CD4-positive, alpha-beta memory T cell (primary cell): ENCODE measurements at places on chromosomes 2 and 18. TPM values are rescaled to one million over a fixed set of nuclear protein-coding genes. Genes with fewer than 3 reads are reported as not detected.

Gene TMEFF2
- not detected for total RNA-seq

Gene TET3
- total RNA-seq = 18.2 TPM

Gene GAREM1
- 0.28 TPM for total RNA-seq

Gene ADD2
- 0.94 TPM for total RNA-seq

Gene L3MBTL4
- 0.49 TPM for total RNA-seq

Gene G6PC2
- total RNA-seq = not detected

Gene C2orf78
- not detected for total RNA-seq

- H3K27ac ChIP-seq = no peak overlapping the region
- DNase-seq = no peak
- no peak overlapping the region for H3K4me3 ChIP-seq
- no peaks in the 10 kb centered on the region for H3K4me1 ChIP-seq
Measured at GRCh38 chr2:1370461-1370860, 42.8 kb upstream of the TPO start.

GRCh38 chr2:42050010-42050702 is 2.3 kb downstream of the PKDCC start:
- H3K27ac ChIP-seq = no peak overlapping the region
- H3K4me3 ChIP-seq = no peak overlapping the region
- H3K27me3 ChIP-seq = peaks cover 13% of the 10 kb centered on the region
- no peaks in the 10 kb centered on the region for H3K36me3 ChIP-seq
- DNase-seq = no peak

GRCh38 chr2:64609227-64609941 is 44.3 kb downstream of the SERTAD2 start:
- no peaks in the 10 kb centered on the region for H3K27me3 ChIP-seq
- H3K4me1 ChIP-seq = peaks cover 38% of the 10 kb centered on the region
- peak overlapping the region; percentile 57 for H3K27ac ChIP-seq
- H3K36me3 ChIP-seq = no peaks in the 10 kb centered on the region
- peak overlapping the region; percentile 61 for H3K4me3 ChIP-seq

DNA sequence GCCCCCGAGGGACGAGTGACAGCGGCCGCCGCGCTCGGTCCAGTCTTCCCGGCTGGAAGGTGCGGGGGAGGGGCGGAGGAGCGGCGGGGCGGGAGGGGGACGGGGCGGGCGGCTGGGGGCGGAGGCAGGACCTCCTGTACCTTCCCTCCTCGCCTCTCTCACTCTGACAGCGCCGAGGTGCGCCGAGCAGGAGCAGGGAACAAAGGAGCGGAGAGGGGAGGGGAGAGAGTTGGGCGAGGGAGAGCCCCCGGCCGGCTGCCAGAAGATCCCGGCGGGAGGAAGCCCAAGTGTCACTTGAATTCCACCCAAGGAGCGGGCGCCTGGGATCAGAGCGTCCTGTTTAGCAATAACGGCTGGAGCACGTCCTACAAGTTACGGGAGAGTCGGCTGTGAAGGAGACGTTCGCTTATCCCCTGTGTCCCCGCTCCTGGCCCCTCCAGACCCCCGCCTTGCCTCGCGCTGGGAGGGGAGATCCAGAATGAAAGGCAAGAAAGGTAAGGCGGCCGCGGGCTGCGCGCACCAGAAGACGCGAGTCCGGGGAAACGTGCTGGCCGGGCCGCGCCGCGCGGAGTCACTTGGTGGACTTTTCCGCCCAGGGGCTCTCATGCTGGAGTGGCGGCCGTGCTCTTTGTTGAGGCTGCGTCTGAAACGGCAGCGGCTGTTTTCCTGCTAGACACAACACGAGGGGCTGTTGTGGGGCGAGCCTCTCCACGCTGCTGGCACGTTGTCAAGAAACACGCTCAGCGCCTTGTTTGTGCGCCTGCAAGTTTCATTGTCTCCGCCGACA is at the start of gene TGIF1:
TGIF1 (plus strand) TSS at position 161 of the 787 bp plus-strand sequence; CDS start at position 479, 318 bp downstream.
- H3K36me3 ChIP-seq = no peaks in the 10 kb centered on the region
- H3K4me3 ChIP-seq = peak within 1 kb of the TSS; percentile 94
- peaks cover 39% of the 10 kb centered on the region for H3K4me1 ChIP-seq
- DNase-seq = peak; percentile 89
- H3K27me3 ChIP-seq = no peaks in the 10 kb centered on the region

GRCh38 chr2:5285061-5285460 is 407.1 kb upstream of the SOX11 start:
- no peaks in the 10 kb centered on the region for H3K36me3 ChIP-seq
- H3K4me1 ChIP-seq = no peaks in the 10 kb centered on the region
- H3K4me3 ChIP-seq = no peak overlapping the region
- DNase-seq = no peak

GRCh38 chr2:15092691-15093090 is 460.2 kb downstream of the LRATD1 start:
- no peak overlapping the region for H3K4me3 ChIP-seq
- H3K27me3 ChIP-seq = no peaks in the 10 kb centered on the region
- H3K4me1 ChIP-seq = no peaks in the 10 kb centered on the region
- no peak for DNase-seq
- no peaks in the 10 kb centered on the region for H3K36me3 ChIP-seq

DNA sequence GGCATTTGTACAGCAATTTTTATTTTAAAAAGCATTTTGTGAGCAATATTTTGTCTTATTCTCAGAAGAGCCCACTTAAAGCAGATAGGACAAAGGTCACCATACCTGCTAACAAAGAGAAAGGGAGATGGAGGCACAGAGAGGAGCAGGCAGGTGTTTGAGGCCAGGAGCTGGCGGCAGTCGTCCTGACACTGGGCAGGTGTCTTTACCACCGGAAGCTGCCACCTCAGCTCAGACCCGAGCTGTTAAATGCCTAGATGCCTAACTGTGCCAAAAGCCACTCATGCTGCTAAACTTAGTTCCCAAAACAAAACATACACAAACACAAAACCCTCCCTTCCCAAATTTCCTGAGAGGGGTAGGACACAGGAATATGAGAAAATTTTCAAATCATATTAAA is 120.9 kb downstream of the CNTNAP5 start:
- H3K4me3 ChIP-seq = no peak overlapping the region
- no peaks in the 10 kb centered on the region for H3K27me3 ChIP-seq
- DNase-seq = no peak
- no peaks in the 10 kb centered on the region for H3K4me1 ChIP-seq
- H3K36me3 ChIP-seq = no peaks in the 10 kb centered on the region

DNA sequence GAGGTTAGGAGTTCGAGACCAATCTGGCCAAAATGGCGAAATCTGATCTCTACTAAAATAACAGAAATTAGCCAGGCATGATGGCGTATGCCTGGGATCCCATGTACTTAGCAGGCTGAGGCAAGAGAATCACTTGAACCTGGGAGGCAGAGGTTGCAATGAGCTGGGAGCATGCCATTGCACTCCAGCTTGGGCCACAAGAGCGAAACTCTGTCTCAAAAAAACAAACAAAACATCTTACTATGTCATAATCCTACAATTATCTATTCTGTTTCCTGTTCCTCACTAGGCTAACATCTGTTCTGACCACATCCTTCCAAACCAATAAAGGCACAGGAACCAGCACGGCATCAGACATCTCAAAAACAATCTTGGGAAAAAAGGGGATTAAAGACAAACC is 361.8 kb upstream of the UBE2E3 start:
- no peaks in the 10 kb centered on the region for H3K36me3 ChIP-seq
- DNase-seq = no peak
- H3K4me3 ChIP-seq = no peak overlapping the region
- no peaks in the 10 kb centered on the region for H3K27me3 ChIP-seq

DNA sequence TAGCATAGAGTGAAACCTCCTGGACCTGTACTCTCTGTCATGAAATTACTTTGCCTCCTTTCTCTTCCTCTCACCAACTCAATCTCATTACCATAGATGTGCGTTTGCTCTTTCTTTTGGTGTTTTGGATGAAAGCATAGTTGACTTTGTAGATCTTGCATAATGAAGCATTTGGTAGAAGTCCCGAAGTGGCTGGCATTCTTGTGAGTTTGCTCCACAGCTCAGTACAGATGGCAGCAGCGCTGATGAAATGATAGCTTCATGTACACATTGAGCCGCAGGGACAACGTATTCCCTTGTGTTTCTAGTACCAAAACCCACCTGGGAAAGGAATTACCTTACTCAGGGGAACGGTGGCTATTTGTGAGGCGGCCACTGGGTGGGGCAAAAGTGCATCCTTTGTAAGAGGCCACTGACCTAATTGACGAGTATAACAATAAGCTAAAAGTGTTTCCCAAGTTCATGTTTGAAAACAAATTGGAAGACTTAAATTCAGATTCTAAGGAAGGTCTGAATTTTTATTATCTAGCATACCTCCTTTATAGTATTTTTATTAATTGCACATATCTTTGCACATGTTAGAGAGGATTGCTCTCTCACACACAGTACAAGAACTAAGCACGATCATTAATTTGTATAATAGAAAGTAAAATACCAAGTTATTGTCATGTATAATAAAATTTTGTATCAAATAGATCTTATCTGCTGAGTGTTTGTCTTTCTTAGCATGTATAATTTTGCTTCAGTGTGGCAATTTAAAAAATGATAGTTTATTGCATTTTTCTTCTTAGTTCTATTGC is 25.4 kb upstream of the CDH7 start:
- H3K4me3 ChIP-seq = no peak overlapping the region
- no peaks in the 10 kb centered on the region for H3K36me3 ChIP-seq
- no peaks in the 10 kb centered on the region for H3K4me1 ChIP-seq
- DNase-seq = no peak
